ENCODE measurements at places on chromosomes 16 and 17.

DNA sequence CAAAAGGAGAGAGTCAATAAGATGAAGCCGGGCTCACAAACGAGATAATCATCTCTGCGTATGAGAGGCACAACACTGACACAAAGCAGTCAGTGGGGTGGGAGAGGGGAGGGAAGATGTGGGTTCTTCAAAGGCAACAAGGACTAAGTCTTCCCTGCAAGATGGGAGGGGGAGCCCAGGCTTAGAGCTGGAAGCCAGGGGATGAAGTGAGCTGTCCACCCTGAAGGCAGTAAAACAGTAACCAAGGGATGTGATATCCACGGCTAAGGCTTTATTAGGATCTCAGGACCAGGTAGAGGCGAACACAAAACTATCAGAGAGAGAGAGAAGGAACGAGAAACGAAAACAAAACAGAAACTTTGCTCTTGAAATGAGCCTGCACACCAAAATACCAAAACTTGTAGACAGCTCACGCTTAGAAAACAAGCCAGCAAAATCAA lies 115.9 kb downstream of the DYNLRB2 start:
- no peak for DNase-seq

DNA sequence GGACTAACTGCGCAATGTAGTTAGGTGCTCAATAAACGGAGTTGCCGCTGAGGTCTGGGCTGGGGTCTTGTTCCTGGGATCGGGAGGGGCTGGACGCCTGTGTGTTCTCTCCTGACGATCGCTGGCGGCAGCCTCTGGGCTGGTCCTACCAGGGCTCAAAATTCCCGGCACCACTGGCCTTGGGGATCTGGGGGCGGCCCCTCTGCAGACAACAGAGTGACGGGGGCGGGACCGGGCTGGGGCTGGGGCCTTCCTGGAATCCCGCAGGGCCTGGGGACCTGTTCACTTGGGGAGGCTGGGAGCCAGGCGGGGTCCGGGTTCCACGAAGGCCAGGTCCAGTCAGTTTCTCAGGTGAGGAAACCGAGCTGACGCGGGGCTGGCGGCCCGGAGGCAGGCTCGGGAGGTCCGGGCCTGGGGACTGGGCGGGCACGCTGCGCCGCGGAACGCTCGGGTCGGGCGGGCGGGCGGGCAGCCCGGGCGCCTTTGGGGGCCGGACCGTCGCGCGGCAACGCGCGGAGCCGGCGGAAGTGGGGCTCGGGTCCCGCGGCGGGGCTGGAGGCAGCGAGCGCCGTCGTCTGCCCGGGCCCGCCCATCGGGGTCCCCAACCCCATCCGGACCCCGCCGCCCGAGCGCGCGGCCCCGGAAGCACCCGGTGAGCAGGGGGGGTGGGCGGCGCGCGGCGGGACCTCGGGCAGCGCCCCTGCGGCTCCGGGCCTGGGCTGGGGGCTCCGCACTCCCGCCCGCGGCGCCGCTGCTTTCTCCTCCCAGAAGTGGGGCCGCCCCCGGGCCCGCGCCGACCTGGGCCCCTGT lies at the start of gene PIGQ:
PIGQ (plus strand) TSS at position 524 of the 810 bp plus-strand sequence. CDS start 4,107 bp downstream, outside the sequence.
- no peak for DNase-seq

DNA sequence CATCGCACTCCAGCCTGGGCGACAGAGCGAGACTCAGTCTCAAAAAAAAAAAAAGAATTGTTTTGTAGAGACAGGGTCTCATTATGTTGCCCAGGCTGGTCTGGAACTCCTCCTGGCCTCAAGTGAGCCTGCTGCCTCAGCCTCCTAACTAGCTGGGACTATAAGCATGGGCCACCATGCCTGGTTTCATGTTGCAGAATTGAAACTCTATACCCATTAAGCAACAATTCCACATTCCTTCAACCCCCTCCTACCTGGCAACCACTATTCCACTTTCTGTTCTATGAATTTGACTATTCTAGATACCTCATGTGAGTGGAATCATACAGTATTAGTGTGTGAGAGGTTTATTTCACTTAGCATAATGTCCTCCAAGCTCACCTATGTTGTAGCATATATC lies 24.5 kb downstream of the RNF135 start:
- DNase-seq: no peak

DNA sequence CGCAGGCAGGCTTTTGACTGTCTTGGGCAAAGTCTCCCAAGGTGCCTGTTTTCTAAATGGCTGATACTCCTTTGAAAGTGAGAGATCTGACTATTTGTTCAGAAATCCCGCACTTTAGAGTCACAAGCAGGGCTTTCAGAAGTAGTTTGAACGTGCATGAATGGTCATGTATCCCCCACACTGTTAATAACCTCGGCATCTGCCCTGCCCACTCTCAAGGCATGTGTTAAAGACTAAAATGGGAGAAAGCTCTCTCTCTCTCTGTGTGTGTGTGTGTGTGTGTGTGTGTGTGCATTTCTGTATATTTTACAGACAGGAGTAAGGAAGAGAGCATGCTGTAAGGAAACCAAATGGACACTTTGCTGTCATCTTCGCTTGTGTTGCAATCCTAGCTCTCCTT lies 163.7 kb downstream of the MAF start:
- DNase-seq: no peak

- DNase-seq: no peak
These were observed 25.3 kb downstream of the DBNDD1 start for GRCh38 chr16:89993971-89994370.

- DNase-seq: no peak
These were observed 11.4 kb downstream of the SPNS2 start for GRCh38 chr17:4509923-4510617.

GRCh38 chr17:47907932-47908562 lies 12.0 kb downstream of the SP2 start:
- no peak for DNase-seq

GRCh38 chr16:85510041-85510659 lies 103.0 kb upstream of the GSE1 start:
- no peak for DNase-seq

GRCh38 chr16:53817812-53818550 lies 114.0 kb downstream of the FTO start:
- DNase-seq: no peak

DNA sequence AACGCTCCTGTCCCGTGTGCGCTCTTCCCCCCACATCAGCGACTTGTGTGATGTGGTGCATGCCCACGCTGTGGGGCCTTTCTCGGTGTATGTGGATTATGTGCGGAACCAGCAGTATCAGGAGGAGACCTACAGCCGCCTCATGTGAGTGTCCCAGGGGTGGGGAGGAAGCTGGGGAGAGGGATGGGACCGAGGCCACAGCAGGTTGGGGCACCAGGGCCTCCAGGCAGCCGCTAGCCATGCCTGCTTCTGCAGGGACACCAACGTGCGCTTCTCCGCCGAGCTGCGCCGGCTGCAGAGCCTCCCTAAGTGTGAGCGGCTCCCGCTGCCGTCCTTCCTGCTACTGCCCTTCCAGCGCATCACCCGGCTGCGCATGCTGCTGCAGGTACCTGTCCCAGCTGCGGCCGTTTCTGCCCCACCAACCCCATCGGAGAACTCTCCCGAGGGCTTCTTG lies 5.8 kb downstream of the ARHGEF15 start:
- no peak for DNase-seq

GRCh38 chr17:44900894-44901293 lies 1.6 kb upstream of the EFTUD2 start:
- DNase-seq: peak; percentile 97

DNA sequence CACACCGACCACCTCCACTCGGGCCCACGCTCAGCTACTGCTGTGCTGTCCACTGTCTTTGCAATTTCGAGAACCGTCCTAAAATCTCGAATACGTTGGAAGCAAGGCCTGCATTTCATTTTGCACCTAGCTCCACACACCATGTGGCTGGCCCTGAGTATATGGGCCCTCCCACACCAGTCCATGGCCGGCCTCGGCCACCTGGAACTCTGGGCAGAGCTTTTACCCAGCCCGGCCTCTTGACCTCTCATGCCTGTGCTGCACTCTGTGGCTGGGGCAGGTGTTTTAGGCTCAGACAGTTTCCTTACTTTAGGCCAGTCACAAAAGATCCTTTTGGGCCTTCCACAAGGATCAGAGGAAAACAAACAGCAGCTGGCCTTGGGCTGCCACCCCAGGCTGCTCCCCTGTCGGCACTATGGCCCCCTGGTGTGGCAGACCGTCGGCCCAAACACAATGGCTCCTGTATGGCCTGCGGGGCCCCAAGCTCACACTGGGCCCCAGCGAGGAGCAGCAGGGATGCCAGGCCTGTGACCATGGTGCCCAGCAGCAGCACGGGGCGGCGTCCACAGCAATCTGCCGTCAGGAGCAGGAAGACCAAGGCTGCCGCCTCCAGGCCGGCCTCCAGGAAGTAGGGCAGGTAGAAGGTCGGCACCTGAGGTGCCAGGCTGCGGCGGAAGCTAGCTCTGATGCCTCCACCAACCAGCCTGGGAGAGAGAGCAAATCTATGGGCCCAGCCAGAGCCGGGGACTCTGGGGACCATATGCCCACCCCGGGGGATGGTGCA lies 2.5 kb downstream of the SLC22A31 start:
- DNase-seq: no peak

DNA sequence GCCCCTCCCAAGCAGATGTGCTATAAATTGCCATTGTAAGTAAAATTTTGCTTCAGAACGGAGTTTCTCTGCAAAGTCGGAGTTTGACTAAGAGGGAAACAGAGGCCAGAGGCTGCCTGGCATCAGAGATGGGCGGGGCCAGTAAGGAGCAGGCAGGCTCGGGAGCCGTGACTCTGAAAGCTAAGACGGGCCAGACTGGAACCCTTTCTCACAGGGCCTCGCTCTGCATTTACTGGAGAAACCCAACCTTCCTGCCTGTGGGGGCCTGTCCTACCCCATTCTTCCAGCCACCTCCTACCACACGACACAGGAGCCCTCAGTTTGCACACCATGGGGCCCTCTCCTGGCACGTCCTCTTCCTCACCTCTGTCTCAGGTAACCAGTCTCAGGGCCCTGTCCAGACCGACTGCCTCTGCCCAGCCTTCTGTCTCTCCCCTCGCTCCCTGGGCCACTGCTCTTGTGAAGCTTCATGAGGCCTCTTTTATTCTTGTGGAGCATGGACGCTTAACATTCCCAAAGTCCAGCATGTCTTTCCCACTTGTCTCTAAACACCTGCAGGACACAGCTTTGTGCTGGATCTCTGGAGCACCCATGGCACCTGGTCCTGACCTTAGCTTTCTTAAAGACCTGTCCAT lies 48.4 kb upstream of the ACSF3 start:
- no peak for DNase-seq

DNA sequence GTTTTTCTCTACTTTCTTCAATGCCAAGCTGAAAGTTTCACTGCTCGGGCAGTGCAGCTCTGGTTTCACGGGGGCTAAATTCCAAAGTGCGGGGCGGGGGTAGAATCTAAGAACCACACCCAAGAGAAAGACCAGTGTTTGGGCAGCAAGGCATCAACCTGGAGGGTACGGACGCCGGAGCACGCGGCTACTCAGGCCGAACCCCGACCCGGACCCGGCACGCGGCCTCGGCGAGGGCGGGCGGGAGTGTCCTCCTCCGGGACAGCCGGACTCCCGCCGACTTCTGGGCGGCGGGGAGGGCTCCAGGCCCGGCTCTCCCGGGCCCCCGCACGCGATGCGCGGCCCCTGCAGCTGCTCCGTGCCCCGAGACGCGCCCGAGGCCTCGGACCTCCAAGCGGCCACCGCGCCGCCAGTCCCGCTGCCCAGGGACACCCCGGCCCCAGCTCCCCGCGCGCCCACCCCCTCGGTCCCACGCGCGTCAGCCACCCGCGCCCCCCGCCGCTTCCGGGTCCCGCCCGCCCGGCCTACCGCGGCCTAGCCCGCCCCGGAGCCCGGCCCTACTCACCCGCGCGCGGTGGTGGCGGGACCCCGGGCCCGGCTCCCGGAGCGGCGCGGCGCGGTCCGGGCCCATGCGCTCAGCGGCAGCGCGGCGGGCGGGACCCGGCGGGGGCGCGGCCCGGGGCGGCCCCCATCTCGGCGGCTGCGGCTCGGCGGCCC lies 561 bp downstream of the AXIN1 start:
- no peak for DNase-seq

GRCh38 chr17:45287526-45288500 lies 25.9 kb upstream of the SPATA32 start:
- DNase-seq: peak; percentile 37

GRCh38 chr16:5025171-5025632 lies 8.5 kb downstream of the NAGPA start:
- no peak for DNase-seq

DNA sequence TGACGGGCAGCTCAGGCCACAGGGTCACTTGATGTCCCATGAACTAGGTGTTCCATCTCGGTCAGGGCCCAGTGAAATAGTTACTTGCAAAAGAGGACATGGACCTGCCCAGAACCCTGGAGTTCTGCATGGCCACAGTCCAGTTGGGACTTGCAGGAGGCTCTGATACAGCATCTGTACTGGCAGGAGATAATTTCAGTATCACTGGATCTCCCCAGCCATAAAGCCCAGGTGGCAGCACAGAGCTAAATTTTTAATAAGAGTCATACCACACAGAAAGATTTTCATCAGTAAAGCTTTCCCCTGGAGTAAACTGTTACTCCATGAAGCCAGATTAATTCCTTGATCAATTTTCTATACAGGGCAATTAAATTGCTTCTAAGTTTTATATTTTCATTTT lies 18.0 kb upstream of the SLC16A5 start:
- DNase-seq: no peak

DNA sequence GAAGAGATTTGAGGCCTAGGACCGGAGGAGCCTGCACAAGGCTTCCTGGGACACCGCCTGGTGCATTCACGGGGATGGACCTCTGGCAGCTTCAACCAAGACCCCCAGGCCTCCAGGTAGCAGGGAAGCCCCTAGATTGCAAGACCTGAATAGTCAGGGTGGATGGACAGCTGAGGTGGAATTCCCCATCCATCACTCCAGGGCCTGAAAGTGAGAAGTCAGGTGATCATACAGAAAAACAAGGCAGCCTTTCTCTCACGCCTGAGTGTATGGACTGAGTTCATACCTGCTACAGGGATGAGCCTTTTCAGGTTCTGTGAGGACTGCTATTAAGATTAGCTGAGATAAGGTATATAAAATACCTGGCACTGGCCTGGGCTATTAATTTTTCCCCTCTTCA lies 74.2 kb downstream of the PLXDC1 start:
- DNase-seq: no peak

GRCh38 chr17:10713318-10713717 lies 15.9 kb downstream of the ADPRM start:
- no peak for DNase-seq

- no peak for DNase-seq
These were observed 53.0 kb upstream of the RPL38 start for GRCh38 chr17:74150428-74151025.

GRCh38 chr17:54029986-54030385 lies 207.3 kb downstream of the KIF2B start:
- DNase-seq: no peak

All from NCI-H446 treated with DMSO at 0.1 percent for 48 hours (cell line).